Brain pericyte (primary cell): ENCODE measurements at places on chromosomes 12 and 14.
A peak's percentile ranks its signal among the peaks of the same experiment; 100 is the strongest.

DNA sequence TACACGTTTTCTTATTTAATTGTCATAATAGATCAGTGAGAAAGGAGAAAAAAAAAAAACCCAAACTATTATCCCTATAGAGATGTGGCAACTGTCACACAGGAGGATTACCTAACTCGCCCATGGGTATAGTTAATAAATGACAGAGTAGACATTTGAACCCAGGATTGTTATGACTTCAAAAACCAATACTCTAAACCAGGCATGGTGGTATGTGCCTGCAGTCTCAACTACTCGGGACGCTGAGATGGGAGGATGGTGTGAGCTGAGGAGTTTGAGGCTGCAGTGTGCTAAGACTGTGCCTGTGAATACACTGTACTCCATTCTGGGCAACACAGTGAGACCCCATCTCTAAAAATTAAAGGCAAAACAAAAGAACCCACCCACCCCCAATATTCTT is 114.5 kb downstream of the DENND5B start:
- DNase-seq: no peak

DNA sequence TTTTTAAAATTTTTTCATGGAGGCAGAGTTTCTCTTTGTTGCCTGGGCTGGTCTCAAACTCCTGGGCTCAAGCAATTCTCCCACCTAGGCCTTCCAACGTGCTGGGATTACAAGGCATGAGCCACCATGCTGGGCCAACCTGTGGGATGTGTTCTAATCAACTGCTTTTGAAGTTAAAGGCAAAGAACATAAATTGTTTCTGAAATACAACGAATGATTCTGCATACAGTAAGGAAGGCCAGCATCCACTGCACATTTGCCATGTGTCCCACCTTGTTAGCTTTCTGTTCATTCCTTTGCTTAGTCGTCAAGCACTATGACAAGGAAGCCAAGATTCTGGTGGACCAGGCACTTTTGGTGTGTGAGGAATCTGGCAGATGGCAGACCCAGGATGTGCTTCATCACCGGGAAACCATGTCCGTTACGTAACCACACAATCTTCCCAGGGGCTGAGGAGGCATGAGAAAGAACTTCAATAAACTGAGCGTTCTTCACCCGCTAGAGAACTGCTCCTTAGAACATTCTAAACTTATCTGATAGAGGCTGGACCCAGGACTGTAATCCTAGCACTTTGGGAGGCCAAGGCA is 24.5 kb downstream of the MOK start:
- peak; percentile 49 for DNase-seq

DNA sequence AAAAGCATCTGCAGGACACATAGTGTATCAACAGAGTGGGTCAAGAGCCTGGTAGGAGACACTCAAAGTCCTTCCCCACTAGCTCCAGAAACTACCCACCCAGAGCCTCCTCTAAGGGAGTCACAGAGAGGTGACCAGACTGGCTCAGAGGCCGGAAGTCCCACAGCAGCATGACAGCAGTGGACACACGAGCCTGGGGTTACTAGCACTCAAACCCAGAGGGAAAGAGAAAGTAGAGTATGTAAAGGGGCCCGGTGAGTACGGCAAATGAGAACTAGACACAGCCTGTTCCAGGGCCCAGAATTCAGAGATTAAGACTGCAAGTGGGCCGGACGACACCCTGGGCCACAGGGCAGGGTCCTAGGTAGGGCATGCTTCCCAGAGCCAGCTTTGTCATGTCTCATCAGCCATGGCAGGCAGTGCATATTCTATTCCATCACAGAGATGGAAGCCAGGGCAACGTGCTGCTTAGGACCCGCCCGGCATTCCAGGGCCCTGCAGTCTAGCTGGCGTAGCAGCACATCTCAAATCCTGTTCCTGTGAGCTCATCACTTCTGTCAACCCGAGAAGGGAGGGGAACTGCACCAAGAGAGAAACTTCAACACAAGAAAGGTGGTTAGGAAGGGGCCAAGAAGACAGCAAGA is 4.2 kb downstream of the IFFO1 start:
- no peak for DNase-seq

DNA sequence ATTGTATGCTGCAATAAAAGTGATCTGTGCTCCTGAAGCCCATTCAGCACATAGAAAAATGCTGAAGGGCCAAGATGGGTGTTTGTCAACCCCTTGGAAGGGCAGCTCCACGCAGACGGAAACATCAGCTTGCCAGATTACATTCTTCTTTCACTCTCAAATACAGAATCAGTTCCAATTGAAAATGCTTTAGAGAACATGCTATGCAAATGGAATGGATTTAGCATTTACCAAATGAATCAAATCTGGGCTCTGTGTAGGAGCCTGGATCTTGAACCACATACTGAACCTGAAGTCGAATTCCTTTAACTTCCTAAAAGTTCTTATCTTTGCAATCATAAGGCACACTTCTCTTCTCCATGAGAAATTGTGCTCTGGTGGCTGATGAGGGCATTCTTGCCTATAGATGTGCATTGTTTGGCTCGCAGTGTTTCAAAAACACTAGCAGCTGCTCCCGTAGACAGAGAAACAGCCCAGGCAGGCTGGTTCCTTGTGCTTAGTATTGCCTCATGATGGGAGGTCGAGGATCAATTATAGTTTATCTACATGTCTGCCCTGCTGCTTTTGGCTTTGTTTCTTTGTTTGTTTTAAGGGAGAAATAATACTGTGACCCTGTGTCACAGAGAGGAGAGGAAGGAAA is 489.8 kb upstream of the FLRT2 start:
- DNase-seq: no peak

GRCh38 chr14:63454863-63455622 is 88.1 kb downstream of the PPP2R5E start:
- DNase-seq: no peak

GRCh38 chr14:24634158-24634557 is at the start of gene GZMB:
Gene GZMB (minus strand): TSS chr14:24634190. CDS start chr14:24634160, 30 bp downstream.
- no peak for DNase-seq

GRCh38 chr14:90722590-90722989 is 93.6 kb downstream of the TTC7B start:
- no peak for DNase-seq

GRCh38 chr12:73906757-73907156 is 630.9 kb upstream of the ATXN7L3B start:
- DNase-seq: no peak

- DNase-seq: no peak
Measured at GRCh38 chr12:46533723-46534122, 161.2 kb upstream of the SLC38A2 start.

DNA sequence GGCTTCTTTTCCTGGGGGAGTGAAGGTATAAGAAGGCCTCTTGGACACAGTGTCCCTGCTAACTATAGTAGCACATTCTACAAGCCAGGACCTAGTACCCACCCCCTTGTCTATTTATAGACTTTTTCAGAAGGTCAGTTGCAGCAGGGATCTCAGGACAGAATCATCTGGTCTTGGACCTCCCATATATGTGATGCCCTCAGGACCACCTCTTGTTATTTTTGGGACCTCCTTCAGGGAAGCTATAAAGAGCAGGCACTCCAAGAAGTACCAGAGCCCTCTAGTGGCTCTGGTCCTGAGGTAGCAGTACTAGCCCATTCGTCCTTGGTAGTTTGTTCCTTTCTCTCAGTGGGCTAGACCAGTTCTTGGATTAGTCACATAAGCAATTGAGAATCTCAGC is 4.3 kb downstream of the COQ10A start:
- DNase-seq: no peak

DNA sequence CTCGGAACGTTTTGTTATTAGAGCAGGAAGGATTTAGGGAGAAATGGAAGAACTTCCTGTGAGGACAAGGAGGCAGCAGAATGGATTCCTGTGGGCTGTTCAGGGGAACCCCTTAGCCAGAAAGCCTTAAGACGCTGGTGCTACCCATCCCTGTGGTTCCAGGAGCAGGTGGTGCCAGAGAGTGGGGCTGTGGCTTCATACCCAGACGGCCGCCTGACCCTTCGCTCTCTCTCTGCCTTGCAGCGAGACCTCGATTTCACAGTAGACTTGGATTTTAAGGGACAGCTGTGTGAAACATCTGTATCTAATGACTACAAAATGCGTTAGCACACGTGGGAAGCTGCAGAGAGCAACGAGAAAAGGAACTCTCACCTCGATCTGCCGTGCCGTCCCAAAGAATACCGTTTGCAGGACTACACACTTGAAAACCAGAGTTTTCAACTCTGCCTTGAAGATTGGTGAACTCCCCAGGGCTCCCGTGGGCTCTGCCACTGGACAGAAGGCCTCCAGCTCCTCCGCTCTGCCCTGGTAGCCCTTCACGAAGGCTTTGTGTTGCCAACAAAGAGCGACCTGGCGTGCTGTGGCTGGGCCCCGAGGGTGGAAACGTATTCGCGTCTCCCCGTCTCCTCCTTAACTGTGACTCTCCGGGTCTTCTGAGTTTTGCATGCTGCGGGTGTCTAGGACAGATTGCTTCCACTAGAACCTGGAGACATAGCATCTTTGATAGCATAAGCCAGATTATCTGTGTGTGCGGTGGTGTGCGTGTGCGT is 102.0 kb downstream of the PRMT8 start:
- no peak for DNase-seq

DNA sequence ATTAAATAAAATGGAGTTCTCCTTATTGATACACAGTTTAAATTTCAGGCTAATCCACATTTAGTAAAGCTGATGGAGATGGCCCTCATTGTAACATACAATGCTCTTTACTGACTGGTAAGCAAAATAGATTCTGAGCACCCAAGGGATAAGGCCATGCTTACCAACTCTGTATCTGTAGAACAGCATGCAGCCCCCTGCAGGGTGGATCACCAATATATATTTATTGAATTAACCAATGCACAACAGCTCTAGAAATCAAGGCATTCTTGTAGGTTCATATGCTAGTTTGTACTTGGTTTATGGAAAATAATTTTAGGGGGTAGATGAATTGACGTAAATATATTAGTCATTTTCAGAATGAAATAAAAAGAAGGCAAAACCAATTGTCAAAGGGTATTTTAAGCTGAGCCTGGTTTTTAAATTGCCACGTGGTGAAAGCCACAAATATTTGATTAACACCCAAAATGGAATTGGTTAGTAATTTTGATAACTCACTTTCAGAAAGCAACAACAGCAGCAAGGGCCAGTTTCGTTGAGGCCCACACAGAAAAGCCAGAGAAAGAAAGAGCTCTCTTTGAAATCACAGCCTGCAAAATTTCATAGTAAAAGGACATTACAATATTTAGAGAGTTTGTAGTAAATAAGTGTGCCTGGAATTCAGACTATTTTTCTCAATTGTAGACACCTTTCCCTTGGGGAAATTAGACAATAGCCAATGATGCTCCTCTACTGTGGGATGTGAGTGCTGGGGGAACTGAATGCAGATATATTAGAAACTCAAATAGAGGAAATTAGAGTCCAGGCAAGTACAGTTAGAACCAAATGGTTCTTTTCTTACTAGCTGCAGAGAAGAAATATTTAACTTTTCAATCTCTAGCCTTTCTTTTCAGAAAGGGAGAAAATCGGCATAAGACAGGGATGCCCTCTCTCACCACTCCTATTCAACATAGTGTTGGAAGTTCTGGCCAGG is 216.2 kb upstream of the ABCD2 start:
- DNase-seq: no peak

- no peak for DNase-seq
Measured at GRCh38 chr12:47839214-47839876, 19.6 kb upstream of the HDAC7 start.

- no peak for DNase-seq
Measured at GRCh38 chr14:60300019-60300418, 51.0 kb downstream of the PPM1A start.

DNA sequence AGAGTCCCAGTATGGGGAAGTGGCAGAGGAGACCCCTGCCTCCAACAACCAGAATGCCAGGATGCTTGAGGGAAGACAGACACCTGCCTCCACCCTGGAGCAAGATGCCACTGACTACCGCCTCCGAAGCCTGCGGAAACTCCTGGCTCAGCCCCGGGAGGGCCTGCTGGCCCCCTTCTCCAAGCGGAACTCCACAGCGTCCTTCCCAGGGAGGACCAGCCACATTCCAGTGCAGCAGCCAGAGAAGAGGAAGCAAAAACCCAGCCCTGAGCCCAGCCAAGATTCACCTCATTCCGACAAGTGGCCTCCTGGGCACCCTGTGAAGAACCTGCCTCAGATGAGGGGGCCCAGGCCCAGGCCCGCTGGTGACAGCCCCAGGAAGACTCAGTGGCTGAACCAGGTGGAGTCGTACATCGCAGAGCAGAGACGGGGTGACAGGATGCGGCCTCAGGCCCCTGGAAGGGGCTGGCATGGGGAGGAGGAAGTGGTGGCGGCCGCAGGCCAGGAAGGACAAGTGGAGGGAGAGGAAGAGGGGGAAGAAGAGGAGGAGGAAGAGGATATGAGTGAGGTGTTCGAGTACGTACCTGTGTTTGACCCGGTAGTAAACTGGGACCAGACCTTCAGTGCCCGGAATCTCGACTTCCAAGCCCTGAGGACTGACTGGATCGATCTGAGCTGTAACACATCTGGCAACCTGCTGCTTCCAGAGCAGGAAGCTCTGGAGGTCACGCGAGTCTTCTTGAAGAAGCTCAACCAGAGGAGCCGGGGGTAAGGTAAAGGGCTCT is 93.7 kb downstream of the B4GALNT3 start:
- no peak for DNase-seq

GRCh38 chr14:24366721-24367513 is 1.1 kb upstream of the NFATC4 start:
- DNase-seq: peak; percentile 93

- DNase-seq: no peak
Measured at GRCh38 chr14:43166163-43166562, 1340.9 kb downstream of the FSCB start.

GRCh38 chr12:42789808-42790760 is 200.5 kb upstream of the PRICKLE1 start:
- no peak for DNase-seq

DNA sequence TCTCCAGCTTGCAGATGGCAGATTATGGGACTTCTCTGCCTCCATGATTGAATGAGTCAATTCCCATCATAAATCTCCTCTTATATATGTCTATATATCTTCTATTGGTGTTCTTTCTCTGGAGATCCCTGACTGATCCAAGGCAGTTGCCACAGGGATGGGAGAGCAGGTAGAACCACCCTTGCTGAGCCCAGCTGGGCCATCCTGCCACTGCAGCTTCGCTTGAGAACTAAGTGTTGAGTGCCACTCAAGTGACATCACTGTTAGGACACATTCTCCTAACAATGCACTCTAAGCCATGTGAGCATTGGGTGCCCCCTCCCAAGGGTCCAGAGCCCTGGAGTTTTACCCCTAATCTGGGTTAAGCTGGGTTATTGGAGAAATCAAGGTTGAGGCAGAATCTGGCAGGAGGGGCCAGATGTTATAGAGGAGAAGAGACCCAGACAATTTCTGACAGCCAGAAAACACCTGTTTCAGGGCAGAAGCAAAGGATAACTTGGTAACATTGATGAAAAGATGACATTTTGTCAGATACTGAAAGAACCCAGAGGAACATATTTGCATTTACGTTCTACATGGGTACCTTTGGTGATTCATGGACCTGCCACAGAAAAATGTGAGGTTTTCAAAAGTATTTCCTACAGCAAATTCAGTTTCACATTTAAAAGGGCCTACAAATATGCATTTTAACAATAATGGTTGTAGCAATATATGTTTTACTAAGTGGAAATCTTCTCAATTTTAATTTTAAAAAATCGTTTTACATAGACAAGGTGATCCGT is 57.2 kb upstream of the MAX start:
- no peak for DNase-seq

- DNase-seq: no peak
Measured at GRCh38 chr14:38079886-38080285, 127.8 kb upstream of the SSTR1 start.
